ENCODE measurements at places on chromosomes 16 and 17. TPM values are rescaled to one million over a fixed set of nuclear protein-coding genes. Genes with fewer than 3 reads are reported as not detected.
A peak's percentile ranks its signal among the peaks of the same experiment; 100 is the strongest.

Gene ACE
- total RNA-seq: 3.4 TPM

Gene AURKB
- 9.4 TPM for total RNA-seq

Gene GP1BA
- total RNA-seq: not detected

DNA sequence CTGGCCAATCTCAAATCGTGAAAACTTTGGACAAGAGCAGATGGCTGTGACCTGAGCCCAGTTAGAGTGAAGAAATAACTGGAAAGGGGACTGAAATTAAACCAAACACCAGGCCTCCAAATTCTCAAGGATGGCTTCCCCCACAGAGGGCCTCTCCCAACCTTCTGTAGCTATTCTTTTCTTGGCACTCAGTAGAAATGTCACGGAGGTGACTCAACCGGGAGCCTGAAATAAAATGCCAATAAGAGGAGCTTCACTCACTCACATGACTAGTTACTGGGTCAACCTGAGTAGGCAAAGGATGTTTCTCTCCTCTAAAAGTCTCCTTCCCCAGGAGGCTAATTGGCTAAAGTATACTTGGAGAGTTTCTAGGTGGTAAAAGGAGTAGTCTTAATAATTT, 230.7 kb downstream of the MAF start:
- no peak overlapping the region for H3K4me3 ChIP-seq
- H3K27ac ChIP-seq: no peak overlapping the region
- H3K4me1 ChIP-seq: peaks cover 6% of the 10 kb centered on the region
- peak; percentile 37 for DNase-seq
- H3K36me3 ChIP-seq: no peaks in the 10 kb centered on the region

DNA sequence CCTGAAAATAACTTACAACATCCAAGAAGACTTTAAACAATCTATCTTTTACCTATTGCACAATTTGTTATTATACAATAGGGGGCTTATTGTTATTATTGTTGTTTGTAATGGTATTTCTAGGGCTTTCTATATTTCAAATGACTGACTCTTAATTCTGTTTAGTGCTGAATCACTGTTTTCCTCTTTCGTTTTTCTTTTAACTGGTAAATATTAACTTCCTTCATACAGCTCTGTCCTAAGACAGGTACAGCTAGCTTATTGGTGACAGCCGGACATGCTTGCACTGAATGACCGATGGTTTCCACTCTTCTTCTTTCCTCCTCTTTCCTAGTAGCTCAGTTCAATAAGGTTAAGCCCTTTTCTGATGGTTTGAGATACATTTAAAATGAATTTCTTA, 11.6 kb downstream of the KRTAP9-7 start:
- H3K4me1 ChIP-seq: peaks cover 18% of the 10 kb centered on the region
- no peak for DNase-seq

All from GM23248 (cell line).